ENCODE measurements at places on chromosomes 1 and 21. TPM values are rescaled to one million over a fixed set of nuclear protein-coding genes. Genes with fewer than 3 reads are reported as not detected.

- peak; percentile 43 for DNase-seq
Measured at GRCh38 chr1:209893751-209894150, 44.3 kb upstream of the SYT14 start.

DNA sequence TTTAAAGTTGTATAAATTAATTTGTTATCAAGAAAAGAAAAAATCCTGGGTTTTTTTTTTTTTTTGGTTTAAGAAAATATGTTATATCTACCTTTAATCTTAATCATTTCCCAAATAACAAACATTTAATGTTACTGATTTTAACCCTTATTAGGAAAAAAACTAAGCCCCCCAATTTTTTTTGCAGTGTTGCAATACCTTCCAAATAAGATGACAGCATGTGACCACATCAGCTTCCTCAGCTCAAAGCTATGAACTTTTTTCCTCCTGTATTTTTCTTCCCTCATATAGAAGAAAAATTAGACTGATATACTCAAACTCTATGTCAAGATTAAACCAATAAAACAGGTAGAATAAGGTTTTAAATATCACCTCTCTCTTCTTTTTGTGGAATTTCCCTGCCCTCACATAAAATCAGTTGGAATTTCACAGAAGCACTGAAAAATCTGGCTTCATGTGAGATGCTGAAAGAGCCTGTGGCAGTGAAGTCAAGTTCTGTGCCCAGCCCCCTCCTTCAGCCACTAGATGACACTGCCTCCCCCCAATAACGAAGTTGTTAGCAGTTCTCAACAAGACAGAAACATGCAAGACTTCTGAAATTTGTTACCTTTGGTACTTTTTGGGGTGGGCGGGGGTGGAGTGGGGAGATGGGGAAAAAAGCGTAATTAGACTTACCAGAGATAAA lies 9.6 kb upstream of the SMYD2 start:
- DNase-seq: no peak

S100B gene
- total RNA-seq: not detected

C1orf141 gene
- total RNA-seq: not detected

TRAF5 gene
- 19.8 TPM for total RNA-seq

Measured in myocyte (in vitro differentiated cells).